Stimulated activated CD4-positive, alpha-beta T cell treated with anti-CD3 and anti-CD28 coated beads, Interleukin-2, amount 100 ng/mL, for 48 hours (primary cell): ENCODE measurements at places on chromosomes 2 and 18.
A peak's percentile ranks its signal among the peaks of the same experiment; 100 is the strongest.

GRCh38 chr2:231597627-231598026, 5.0 kb downstream of the TEX44 start:
- DNase-seq: no peak

GRCh38 chr2:27217173-27218121, at the start of gene CAD:
Gene CAD, plus strand, starts transcription at chr2:27217369. Its CDS starts 183 bp downstream, at chr2:27217552.
- DNase-seq: peak; percentile 89

DNA sequence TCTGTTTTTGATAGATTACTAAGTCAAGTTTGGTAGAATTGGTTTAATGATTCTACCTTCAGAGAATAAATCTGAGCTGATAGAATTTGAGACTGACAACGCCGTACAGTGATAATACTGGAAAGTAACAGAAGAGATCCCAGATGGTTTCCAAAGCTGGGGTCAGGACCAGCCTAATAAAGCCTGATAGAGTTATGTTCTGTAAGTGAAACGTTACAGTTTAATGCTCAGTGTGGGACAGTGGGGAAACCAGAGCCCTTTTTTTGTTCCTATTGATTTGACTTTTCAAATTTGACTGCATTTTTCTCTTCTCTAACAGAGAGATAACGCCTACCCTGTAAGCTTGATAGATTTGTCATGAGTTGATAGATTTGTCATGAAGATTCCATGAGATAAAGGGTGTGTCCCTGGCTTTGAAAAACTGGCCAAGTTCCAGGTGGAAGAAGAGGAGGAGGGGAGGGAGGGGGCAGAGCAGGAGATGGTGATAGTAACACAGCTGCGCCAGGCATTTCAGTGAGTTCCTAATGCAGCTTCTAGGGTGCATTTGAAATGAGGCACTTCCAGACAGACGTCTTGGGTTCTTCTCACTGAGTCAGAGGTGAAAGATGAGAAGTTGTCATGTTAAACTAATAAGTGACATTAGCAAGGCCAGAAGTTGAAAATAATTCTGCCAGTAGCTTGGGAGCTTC, 65.1 kb downstream of the CERS6 start:
- no peak for DNase-seq

DNA sequence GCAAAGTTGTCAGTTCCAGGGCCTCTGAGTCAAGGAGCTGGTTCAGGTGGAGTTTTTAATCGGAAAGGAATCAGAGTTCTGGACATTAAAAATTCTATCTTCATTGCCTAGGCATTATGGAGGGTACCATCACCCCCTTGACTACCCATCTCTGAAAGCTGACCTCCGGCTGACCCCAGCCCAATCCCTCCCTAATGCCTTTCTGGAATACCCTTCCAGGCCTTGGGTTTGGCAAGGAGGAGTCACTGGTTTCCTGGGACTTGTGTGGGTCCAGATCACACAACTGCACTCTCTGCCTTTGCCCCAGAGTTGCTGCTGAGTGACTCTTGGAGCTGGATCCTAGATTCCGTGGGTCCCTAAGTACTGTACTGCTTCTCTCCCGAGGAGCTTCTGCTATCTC, 1.0 kb upstream of the OSR1 start:
- no peak for DNase-seq

DNA sequence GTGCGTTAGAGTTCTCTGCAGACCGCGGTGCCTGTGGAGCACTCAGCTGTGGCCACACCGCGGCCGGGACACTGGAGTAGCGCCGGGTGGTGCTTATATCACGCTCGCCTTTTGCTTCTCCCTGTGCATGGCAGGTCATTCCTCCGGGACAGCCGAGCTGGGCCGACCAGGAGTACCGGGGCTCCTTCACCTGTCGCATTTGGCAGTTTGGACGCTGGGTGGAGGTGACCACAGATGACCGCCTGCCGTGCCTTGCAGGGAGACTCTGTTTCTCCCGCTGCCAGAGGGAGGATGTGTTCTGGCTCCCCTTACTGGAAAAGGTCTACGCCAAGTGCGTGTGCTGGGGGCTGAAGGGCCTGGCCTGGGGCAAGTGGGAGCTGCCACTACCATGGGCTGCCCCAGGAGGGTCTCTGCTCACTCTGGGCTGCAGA, 4.2 kb downstream of the CAPN10 start:
- DNase-seq: no peak

GRCh38 chr2:241561832-241562231, 3.3 kb downstream of the BOK start:
- DNase-seq: no peak

- DNase-seq: no peak
Measured at GRCh38 chr18:37321582-37322491, 243.8 kb downstream of the CELF4 start.

GRCh38 chr2:70024284-70024683, 62.9 kb upstream of the ASPRV1 start:
- DNase-seq: no peak

DNA sequence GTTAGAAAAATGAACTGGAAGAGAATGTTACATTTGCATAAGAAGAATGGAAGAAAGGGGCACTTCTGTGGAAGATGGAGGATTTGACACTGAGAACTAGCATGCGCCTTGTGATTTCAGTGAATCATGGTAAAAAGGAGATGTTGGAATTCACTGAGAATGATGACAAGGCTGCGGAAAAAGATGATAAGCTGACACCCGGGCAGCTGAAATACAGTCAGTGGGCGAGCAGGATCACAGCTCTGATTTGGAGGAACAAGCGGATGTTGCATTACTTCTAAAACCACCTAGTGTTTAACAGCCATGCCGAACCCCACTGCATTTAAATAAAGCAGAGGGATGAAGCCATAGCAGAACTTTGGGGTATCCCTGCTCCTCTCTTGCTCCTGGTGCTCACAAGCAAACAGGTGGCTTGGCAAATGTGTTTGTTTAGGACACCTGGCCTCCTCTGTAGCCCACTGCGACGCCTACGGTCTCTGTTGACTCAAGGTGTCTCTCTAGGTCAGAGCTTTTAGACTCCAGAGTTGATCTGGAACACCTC, 134.9 kb downstream of the NDUFA10 start:
- no peak for DNase-seq

DNA sequence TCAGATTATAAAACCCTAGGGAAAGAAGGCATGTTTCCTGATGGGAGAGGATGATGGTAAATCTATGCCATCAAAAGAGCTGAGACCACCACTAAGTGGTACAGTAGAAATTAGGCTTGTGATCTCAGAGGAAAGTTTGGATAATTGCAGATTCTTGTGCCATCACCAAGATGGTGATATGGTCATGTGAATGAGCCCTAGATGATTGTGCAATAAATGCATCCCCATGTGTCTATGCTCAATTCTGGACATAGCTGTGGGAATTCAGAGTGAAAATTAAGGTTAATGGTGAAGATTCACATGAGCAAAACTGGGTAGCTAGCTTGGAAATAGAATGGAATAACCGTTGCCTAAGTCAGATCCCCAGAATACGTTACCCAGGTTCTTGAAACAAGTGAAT, 496.1 kb upstream of the FSIP2 start:
- DNase-seq: no peak

- no peak for DNase-seq
Measured at GRCh38 chr2:58158481-58158880, 82.6 kb downstream of the FANCL start.

- DNase-seq: no peak
Measured at GRCh38 chr18:60875957-60876507, 457.2 kb upstream of the CDH20 start.

DNA sequence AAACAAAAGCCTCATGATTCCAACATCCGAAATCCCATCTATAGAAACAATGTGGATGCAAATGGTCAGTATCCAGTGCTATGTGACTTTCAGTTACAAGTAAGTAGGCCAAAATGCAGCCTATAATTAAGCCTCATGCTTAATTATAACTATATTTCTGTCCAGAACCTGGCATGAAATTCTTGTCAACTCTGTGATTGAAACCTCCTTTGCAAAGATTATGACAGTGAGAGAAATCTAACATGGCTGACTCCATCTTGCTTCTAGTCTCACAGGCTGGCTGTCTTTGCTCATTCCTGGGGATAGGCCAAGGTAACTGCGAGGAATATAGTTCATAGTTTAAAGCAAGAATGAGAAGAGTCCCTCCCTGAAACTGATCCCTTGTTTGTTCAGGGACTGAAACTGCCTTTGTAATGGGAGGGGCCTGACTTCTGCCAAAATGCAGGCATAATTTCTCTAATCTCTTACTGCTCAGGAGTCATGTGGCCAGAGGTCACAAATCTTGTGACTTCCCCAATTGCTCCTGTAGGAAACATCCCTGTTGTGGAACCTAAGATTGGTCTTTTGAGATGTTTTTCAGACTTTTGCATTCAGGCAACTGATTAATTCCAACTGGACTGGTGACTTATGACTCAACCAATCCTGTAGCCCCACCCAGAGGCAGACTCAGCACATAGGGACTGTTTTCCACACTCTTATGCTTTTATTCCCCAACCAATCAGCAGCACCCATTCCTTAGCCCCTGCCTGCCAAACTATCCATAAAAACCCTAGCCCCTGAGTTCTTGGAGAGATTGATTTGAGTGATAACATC, 84.5 kb upstream of the TLK1 start:
- no peak for DNase-seq

GRCh38 chr2:219521066-219521880, 7.0 kb downstream of the ASIC4 start:
- no peak for DNase-seq

DNA sequence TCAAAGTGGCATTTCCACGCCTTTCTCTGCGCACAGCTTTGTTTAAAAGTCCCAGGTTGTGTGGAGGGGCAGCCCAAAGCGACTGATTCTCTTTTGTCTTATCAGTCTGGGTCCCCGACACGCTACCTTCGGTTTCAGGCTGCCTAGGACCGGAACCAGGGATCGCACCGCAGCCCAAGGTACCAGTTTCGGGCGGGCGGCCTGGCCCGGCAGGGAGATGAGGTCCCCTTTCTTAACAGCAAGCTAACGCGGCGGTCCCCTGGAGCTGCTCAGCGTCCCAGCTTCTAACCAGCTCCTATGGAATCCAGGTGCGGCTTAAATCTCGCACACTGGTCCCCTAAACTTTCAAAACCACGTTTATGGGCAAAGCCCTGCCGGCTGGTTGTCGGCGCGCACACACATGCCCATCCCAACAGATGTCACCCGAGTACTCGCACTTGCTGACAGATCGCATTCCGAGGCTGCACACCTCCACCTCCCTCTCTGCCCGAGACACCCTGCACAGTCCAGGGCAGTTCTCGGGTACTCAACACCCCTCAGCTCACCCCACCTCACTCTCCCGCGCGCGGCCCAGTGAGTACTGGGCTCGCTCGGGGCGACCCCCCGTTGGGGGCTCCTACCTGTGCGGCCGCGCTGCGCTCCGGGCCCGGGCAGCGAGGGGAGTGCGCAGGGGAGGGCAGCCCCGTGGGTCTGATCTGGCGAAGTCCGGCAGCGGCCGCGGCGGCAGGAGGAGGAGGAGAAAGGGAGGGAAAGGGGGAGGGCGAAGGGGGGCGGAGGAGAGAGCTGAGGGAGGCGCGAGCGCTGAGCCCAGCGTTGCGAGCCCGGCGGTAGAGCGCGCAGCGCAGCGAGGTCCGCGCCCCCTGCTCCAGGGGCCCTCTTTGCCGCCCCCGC, at the start of gene EFEMP1:
EFEMP1 (minus strand) TSS at position 692 of the 891 bp plus-strand sequence. CDS start 1,342 bp downstream, outside the sequence.
- no peak for DNase-seq
